ENCODE measurements at places on chromosomes 1 and 21. TPM values are rescaled to one million over a fixed set of nuclear protein-coding genes. Genes with fewer than 3 reads are reported as not detected.

Gene CFAP141
- polyA plus RNA-seq, result 2.3 TPM

Gene BACH1
- polyA plus RNA-seq, result 18.6 TPM

Gene PRXL2B
- polyA plus RNA-seq, result 82.8 TPM

Gene GUCA2B
- polyA plus RNA-seq, result not detected

Gene PAPPA2
- 3.9 TPM for polyA plus RNA-seq

Gene SPATA46
- polyA plus RNA-seq, result 0.70 TPM

Gene UBASH3A
- not detected for polyA plus RNA-seq

Gene GABRD
- 5.2 TPM for polyA plus RNA-seq

Gene CD58
- 13.0 TPM for polyA plus RNA-seq

Gene UTP25
- 7.2 TPM for polyA plus RNA-seq

Gene GNG4
- polyA plus RNA-seq, result 119 TPM
